Stimulated activated CD8-positive, alpha-beta memory T cell treated with anti-CD3 and anti-CD28 coated beads, Interleukin-2, amount 100 ng/mL, for 1 hour (primary cell): ENCODE measurements at places on chromosomes 5 and 9.

- no peak for DNase-seq
Observed at GRCh38 chr9:88682431-88682831, 147.5 kb downstream of the NXNL2 start.

DNA sequence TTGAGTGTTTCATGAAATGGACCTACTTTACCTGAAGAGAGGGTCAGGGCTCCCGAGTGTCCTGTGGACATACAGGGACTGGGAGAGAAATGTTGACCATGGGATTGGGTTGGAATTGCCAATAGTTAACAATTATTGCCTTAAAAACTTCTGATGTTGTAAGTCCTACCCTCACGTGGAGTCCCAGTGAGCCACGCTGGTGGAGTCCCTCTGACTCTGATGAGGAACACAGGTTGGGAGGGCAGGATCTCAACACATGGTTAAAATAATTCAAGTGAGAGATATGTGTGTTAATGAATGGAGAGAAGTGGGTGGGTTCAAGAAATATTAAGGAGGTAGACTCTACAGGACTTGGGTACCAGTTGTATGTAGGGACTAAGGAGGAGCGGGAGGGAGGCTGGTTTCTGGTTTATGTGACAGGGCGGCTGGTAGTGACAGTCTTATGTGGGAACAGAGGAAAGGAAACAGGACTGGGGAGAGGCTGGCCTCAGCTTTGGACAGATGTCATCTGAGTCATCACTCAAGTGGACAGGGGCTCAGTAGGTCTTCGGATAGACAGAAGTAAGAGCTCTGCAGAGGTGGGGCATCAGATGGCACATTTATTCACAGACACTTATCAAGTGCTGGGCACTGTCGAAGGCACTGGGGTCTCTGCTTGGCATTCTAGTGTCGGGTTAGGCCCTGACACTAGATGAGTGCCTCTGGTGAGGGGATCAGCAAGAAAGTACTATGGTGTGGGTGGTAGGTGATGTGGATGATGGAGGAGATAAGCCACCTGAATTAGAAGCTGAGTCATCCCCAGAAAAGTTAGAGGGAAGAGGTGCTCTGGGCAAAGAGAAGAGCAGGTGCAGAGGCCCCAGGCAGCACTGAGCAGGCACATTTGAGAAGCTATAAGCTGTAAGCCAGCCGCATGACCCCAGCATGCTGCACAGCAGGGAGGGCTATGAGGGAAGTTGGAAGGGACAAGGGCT is 27.2 kb downstream of the MAML1 start:
- DNase-seq, result no peak

DNA sequence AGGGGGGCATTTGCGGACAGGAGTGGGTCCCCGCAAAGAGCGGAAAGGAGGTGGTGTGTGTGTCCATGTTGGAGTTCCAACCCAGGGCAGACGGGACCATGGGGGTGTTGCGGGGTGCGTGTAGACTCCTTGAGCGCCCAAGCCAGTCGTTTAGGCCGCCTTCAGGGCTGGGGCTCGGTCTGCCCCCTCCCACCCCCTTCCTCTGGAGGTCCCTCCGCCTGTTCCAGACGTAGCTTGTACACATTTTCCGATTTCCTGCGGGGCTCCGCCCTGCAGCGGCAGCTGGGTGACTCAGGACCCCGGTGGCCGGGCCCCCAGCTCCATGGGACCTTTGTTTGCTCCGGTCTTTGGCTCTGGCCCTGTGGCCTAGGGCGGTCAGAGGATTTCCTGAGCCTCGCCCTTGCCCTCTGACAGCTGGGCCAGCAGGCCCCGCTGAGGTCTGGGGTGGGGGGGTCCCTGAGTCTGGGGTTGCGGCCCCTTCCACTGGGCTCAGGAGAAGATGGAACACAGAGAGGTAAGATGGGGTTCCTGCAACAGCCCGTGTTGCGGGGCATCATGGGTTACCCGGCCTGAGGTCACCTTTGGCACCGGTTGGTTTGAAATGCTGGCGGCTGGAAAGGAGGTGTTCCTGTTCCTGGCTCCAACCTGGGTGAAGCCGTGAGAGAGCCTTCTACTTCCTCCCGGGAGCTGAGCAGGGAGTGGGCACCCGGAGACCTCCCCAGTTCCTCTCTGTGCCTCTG is 1.5 kb downstream of the PKN3 start:
- DNase-seq, result no peak

DNA sequence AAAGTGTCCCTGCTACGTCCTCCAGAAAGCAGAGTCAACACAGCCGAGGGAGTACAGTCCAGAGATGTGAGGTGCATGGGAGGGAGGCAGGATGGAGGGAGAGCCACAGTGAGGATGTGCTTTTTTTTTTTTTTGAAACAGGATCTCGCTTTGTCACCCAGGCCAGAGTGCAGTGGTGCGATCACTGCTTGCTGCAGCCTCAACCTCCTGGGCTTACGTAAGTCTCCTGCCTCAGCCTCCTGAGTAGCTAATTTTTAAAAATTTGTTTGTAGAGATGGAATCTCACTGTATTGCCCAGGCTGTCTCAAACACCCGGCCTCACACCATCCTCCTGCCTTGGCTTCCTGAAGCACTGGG is 33.2 kb upstream of the ALDH1B1 start:
- DNase-seq, result no peak

DNA sequence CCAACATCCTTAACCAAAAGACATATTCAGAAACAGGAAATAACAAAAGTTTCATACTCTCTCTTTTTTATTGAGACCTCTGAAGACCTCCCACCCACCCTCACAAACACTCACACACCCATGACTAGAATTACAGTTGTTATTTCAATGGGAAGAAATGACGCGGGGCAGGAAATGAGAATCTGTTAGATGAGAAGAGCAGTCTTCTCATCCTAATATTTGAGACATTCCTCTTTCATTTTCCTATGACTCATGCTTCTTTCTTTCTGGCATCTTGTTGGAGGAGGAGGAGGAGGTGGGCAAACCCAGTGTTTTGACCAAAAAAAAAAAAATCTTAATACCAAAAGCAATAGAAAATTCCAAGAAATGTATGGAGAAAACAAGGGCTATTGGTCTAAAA is 179.5 kb upstream of the TARS1 start:
- DNase-seq, result no peak

DNA sequence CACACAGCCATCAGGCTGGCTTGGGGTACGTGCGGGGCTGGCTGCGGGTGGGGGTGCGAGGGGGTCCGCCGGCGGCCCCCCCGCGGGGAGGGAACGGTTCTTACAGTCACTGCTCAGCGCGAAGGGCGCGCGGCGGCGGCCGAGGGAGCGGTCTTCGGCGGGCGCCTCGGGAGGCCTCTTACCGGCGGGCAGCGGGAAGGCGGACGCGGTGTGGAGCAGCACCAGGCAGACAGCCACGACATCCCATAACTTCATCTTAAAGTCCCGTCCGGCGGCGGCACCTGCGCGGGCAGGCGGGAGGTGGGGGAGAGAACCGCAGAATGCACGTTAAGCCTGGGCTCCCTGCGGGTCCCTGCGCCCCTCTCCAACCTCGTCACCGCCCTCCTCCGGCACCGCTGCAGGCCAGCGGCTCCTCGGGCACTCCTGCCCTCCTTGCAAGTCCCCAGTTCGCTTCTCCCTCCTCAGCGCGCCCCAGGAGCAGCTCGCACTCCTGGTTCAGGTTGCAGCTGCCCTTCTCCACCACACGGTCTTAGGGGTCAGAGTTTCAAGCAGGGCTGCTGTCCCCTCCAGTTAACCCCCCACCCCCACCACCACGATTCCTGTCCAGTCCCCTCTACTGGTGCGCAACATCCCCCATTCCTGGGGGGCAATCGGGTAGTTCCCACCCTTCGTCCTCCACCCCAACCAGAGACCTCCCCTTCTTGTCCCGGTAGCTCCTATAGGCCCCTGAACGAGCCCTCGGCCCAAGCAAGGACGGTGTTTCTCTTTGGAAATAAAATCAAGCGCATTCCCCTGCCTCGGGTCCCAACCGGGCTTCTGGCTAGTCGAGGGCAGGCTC is 5.1 kb downstream of the GDNF start:
- DNase-seq, result no peak

- no peak for DNase-seq
Observed at GRCh38 chr5:55232271-55232984, 980 bp downstream of the CCNO start.
